ENCODE measurements at places on chromosomes 6 and 20.

- DNase-seq, result no peak
Measured at GRCh38 chr6:108751282-108751681, 96.9 kb upstream of the ARMC2 start.

- no peak for DNase-seq
Measured at GRCh38 chr20:24462460-24463010, 6.9 kb upstream of the SYNDIG1 start.

- DNase-seq, result no peak
Measured at GRCh38 chr20:33908336-33908735, 85.4 kb upstream of the RALY start.

- no peak for DNase-seq
Measured at GRCh38 chr6:42984924-42985475, 630 bp downstream of the PPP2R5D start.

DNA sequence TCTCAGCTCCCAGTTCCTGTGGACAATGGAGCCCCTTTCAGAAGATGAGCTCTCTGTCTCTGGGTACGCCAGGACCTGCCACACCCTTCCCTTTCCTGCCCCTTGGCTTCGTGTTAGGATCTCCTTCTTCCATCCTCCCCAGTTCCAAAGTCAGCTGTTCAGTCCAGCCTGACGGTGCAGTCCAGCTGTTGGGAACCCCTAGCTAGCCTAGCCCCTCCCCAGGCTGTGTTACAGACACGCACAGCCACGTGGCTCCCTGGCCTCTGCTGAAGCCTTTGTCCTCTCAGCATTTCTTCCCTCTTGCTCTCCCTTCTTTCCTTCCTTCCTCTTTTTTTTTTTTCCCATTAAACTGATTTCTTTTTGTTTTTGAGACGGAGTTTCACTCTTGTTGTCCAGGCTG, 12.4 kb upstream of the TFAP2C start:
- no peak for DNase-seq

DNA sequence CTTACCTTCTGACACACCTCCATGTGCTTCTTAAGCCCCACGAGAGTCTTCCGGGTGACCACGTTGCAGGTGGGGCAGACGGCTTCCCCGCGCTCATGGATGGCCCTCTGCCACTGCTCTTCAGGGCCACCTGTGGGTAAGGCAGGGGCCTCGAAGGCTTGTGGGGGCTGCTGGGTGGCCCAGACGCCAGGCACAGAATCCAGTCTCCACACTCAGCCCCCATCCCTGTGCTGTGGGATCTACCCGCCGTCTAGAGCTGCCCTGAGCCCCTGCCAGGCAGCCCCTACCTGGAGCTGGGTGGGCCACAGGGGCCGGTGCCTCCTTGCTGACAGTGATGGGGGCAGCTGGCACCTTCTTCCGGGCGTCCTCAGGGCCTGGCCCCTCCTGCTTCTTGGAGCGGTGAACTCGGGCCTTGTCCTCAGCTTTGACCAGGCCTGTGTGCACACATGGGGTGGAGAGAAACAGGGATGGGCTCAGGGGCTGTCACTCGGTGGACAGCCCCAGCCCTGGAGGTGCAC, 5.9 kb downstream of the ZNF512B start:
- no peak for DNase-seq

DNA sequence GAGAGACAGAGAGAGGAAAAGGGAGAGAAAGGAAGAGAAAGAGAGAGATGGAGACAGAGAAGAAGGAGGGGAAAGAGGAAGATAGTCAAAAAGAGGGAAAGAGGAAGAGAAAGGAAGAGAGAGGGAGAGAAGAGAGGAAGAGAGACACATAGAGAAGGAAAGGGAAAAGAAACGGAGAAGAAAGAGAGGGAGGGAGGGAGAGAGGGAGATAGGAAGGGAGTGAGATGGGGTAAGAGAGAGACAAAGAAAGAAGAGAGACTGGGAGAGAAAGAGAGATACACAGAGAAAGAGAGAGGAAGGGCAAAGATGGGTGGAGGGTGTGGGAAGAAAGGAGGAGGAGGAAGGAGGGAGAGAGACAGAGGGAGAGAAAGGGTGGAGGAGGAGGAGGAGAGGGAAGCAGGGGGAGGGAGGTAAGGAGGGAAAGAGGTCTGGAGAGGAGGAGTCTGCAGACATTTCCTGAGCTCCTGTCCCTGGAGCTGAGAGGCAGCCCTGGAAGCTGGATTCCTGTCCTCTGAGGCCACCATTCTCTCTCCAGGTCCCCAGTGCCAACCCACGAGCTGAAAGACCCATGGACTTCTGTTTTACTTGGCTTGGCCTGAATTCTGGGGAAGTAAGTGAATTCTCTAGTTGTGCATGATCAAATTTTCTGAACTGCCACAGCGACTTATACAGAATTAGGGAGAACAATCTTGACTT, 9.9 kb downstream of the FOXF2 start:
- no peak for DNase-seq

DNA sequence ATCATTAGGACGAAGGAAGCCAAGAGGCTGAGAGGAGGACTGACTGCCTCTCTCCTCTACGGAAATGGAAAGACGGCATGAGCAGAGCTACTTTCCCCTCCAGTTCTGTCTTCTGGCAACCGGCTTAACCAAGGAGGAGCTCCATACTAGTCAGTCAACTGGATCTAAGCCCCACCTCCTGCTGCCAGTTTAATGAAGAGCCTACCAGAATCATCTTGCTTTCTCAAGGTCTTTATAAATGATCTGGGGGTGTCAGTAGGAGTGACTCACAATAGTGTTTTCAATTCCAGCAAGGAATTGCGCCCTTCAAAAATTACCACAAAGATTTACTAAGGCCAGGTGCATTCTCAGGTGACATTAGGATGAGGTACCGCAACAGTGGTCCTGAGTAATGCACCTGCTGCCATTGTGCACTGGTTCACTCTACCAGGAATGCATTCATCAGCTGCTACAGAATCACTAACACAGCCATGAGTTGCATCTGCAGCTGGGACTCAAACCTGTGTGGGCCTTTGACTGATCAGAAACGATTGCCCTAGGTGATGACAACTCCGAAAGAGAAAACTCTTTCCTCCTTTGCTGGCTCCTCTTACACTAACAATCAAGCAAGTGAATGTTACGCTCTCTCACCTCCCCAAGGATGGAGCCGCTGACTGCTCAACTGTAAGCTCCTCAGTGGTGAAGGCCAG, 2.8 kb downstream of the UQCC2 start:
- no peak for DNase-seq

DNA sequence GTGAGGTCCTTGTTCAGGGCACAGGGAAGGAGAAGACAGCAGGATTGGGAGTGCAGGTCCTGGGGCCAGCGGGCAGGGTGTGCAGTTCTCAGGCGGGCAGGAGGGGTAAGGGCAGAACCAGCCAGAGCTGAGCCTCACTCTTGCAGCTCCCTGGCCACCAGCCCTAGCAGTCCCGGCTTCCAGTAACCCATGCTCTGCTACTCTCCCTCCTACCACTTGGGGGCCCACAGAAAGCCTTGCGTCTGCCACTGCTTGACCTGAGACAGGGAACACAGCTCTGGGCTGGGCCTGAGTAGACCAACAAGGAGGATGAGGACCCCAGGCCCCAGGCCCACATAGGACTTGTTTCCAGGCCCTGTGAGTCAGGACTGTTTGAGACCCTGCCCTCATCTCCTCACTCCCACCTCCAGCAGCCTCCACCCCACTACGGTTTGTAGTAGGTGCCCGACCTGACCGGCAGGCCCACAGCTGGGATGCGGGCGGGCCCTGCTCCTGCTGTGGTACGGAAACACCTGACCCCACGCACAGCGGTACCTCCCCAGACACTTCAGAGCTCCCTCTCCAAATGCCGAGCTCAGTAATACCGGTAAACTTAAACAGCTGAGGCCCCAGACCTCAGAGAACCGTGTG, 39.2 kb downstream of the KCNK5 start:
- no peak for DNase-seq

DNA sequence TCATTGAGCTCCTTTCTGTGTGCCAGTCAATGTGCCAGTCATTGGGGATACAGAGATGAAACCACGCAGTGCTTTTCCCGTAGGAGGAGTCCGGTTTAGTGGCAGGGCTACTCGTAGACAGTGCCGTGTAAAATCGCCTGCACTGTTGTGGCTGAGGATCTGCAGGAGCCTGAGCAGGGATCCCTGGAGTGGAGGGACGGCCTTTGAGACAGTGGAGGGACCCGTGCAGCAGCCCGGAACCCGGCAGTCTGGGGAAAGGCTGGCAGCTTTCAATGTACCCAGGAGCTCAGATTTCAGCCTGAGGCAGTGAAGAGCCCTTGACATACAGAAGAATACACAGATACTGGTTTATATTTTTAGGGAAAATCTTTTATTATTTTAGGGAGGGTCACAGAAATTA, 203.3 kb downstream of the ARID1B start:
- DNase-seq, result no peak

DNA sequence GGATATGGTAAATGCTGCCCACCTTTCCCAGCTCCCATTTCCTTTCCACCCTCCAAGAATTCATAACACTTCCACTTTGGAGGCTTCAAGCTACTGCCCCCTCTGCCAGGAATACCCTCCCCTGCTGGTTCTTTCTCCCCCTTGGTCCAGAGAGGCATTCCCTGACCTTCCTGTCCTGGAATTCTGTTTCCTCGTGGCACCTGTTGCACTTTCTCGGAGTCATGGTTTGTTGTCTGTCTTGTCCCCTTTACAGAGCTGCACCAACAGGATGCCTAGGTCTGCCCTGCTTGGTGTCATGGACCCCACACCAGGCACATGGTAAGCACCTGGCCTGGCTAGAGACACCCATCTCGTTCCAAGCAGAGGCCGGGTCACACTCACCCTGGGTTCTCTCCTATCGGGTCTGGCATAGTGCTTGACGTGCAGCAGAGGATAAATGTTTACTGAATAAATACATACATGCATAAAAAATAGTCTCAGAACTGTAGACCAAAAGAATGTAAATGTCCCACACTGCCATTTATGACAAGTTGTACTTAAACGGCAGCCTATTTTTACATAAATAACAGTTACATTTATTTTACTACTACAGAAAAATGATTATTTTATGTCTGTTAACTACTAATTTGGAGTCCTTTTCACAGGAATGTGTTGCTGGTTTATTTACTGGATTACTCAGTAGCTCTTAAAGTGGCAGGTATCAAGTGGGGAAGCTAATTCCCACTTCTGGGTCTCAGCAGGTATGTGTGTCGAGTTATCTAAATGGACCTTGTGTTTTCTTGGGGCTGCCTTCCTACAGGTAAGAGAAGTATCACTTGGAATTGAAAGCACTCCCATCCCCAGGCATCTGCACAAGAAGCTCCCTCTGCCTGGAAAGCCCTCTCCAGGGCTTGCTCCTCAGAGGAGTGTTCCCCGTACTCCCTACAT, 69.3 kb downstream of the KIF13A start:
- no peak for DNase-seq

GRCh38 chr6:137623293-137623692, 129.1 kb upstream of the OLIG3 start:
- DNase-seq, result no peak

GRCh38 chr6:89161326-89162046, 15.6 kb downstream of the PM20D2 start:
- DNase-seq, result no peak

DNA sequence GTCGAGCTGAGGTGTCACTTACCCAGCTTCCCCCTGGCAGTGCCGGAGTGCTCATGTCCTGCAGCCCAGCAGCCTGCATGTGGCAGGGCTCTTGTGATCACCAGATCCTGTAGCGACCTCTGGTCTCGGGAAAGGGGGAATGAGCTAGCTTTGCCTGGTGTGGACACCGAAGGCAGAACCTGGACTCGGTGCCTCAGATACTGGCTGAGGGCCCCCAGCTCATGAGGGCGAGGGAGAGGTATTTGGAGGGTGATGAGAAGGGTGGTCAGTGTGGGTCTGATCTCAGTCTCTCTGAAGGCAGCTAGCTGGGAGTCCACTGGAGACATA, 26.3 kb downstream of the SUN5 start:
- DNase-seq, result no peak

DNA sequence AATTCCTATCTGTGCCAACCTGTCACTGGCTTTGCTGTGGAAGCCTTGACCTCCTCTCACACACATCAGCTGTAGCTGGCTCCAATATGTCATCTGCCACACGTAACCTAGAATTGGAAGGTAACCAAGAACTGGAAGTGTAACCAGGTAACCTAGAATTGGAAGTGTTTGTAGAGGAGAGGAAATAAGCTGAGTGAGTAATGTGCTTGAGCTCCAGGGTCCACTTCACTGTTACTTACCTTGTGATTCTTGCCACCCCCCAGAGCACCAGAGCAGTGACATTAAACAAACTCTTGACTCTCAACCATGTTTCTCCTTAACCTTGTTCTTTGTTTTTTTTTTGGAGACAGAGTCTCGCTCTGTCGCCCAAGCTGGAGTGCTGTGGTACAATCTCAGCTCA, 350.5 kb downstream of the NRN1 start:
- DNase-seq, result no peak

GRCh38 chr6:18211338-18211737, 53.0 kb downstream of the DEK start:
- DNase-seq, result no peak

DNA sequence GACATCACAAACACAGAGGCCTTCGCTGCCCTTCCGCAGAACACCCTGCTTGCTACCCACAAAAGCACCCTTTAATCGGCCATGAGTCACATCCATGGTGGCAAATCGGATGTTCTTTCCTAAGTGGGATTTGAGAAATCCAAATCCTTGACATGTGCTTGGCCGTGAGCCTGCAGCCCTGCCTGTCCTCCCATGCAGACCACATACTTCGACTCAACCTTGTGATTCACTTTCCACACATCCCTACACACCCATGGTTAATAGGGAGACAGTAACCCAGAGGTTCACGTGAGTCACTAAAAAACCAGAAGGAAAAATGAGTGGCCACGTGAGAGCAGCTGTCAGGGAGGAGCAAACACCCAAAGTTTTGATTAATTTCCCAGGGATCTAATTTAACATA, 19.4 kb downstream of the RAMACL start:
- DNase-seq, result no peak

DNA sequence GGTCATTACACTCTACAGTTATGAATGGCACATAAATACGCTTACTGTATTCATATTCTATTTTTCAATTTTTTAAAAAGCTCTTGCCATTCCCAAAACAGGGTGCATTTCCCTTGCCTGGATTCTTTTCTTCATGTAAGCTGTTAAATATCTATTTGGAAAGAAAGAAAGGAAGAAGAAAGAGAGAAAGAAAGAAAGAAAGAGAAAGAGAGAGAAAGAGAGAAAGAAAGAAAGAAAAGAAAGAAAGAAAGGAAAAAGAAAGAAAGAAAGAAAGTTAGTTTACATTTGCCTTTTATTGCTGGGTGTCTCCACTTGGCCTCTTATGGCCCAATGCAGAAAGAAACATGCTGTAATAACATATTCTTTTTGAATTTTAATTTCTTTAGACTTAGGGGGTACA, 165.9 kb upstream of the ATXN1 start:
- DNase-seq, result no peak

- DNase-seq, result no peak
Measured at GRCh38 chr20:10790013-10790412, 116.2 kb upstream of the JAG1 start.

GRCh38 chr6:126188279-126188909, 151.5 kb upstream of the CENPW start:
- no peak for DNase-seq

Measured in NCI-H2081 treated with DMSO at 0.1 percent for 48 hours (cell line).